ENCODE measurements at places on chromosomes 6 and 20. TPM values are rescaled to one million over a fixed set of nuclear protein-coding genes. Genes with fewer than 3 reads are reported as not detected.

- no peak for DNase-seq
- no peak overlapping the region for H3K4me3 ChIP-seq
- H3K4me1 ChIP-seq: no peaks in the 10 kb centered on the region
- no peaks in the 10 kb centered on the region for H3K36me3 ChIP-seq
These were observed 27.8 kb upstream of the MYCT1 start for GRCh38 chr6:152669895-152670294.

DNA sequence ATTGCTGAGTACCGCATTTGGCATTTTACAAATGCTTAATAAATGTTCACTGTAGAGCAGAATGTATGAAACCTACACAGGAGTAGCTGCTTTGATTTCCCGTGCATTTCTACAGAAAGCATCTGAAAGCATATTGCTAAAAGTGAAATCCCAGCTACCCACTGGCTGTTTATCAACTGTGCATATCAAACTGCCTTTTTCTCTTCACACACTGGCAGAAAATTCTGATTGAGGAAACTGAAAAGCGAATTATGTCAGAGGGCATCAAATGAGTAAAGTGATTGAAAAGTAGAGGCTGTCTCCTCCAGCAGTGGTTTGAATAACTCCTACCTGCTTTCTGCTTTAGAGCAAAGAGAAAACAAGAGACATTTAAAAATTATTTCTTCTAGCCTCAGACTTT, 28.0 kb downstream of the STX11 start:
- H3K4me3 ChIP-seq: no peak overlapping the region
- no peaks in the 10 kb centered on the region for H3K36me3 ChIP-seq
- H3K4me1 ChIP-seq: no peaks in the 10 kb centered on the region
- no peak for DNase-seq

DNA sequence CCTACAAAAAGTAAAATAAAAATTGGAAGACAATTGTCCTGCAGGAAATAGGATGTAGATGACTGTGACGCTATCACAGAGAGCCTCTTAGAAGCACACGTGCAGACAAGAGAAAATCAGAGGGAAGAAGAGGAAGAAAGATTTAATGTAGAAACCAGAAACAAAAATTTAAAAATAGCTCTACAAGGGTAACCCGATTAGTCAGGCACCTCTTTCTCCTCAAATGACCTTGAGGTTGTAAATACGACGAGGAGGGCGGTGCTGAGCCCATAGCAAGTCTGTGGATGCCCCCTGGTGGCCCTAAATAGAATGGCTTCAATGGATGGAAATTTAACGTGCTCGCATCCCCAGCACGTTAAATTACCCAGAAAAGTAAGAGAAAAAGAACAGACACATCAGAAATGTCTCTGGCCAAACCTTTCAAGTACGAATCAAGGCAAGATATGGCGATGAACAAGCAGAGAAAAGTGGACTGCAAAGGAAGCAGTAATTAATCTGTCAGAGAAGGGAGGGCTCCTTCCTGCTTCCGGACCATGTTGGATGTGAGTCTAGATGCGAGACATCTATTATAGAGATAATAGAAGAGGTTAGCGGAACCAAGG, 4.2 kb upstream of the PRPH2 start:
- peak overlapping the region; percentile 90 for H3K27ac ChIP-seq
- H3K4me3 ChIP-seq: peak overlapping the region; percentile 31
- peaks cover 31% of the 10 kb centered on the region for H3K4me1 ChIP-seq
- H3K36me3 ChIP-seq: peaks cover 17% of the 10 kb centered on the region

GRCh38 chr6:147135211-147135681, 69.0 kb upstream of the STXBP5 start:
- H3K4me3 ChIP-seq: no peak overlapping the region
- H3K4me1 ChIP-seq: no peaks in the 10 kb centered on the region

DNA sequence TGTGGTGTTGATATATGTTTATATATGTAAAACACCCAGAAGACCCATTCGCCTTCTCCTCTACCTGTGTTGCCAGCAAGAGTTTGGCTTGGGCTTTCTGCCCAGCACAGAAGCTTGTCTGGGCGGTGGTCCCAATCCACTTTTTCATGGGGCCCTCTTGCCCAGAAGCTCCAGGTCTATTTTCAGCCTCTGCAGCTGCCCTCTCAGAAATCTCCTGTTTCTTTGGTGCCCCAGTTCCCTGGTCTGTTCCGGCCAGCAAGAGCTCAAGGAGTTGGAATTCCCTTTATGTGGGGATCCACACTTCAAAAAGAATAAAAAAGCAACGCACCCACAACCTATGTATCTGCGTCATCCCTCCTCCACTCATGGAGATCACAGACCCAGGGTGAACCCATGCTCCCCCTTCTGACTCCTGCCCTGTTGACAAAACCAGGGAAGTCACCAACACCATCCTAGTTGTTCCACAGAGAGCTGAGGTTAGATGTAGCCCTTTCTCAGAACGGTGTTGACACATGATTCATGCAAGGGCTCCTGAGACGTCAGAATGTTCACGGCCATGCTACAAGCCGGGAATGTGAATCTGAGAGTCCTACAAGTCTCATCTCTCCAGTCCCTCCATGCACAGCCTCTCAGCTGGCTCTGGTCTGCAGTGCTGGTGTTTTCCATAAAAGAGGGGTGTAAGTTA, 156.8 kb upstream of the RIN2 start:
- H3K27ac ChIP-seq: no peak overlapping the region
- no peak for DNase-seq
- no peaks in the 10 kb centered on the region for H3K36me3 ChIP-seq
- H3K4me3 ChIP-seq: no peak overlapping the region

DNA sequence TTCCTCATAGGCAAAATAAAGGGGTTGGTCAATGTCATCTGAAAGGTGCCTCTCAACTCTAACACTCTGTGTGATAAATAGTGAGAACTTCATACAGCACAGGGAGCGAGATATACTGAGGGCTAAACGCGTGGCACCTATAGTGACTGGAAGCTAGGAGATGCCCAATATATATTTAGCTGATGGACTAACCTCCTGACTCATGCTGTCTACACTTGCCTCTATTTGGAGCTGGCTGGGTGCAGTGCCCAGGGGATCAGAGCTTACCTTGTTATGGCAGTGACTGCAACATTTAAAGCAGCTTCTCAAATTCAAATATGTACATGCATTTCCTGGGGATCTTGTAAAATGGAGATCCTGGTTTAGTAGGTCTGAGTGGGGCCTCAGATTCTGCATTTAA, 111.6 kb upstream of the PLN start:
- no peaks in the 10 kb centered on the region for H3K4me1 ChIP-seq
- no peaks in the 10 kb centered on the region for H3K27me3 ChIP-seq
- H3K36me3 ChIP-seq: no peaks in the 10 kb centered on the region
- H3K4me3 ChIP-seq: no peak overlapping the region
- no peak for DNase-seq
- H3K27ac ChIP-seq: no peak overlapping the region

DNA sequence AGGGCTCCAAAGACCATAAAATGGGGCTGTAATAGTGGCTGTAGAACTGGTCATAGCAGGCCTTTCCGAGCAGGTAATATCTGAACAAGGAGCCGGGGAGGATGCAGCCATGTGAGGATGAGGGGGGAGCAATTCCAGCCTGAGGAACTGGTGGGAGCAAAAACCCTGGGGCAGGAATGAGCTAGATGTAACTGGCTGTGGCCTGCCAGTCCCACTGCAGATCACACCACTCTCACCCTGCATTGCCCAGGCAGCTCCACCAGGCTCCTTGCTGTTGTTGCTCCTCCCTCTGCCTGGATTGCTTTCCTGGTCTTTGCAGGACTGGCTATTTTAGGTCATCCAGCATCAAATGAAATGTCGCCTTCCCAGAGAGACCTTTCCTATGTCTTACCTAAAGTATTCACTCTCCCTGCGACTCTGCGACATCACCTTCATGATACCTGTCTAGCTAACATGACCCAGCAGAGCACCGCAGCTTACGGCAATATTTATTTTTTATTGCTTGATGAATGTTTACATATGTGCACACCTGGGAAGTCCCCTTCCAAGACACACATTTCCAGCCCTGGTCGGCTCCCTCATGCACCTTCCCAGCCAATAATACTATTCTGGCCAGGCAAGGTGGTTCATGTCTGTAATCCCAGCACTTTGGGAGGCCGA, 2.4 kb upstream of the ZFP64 start:
- H3K36me3 ChIP-seq: no peaks in the 10 kb centered on the region
- H3K4me3 ChIP-seq: no peak overlapping the region
- no peak for DNase-seq
- no peak overlapping the region for H3K27ac ChIP-seq

DNA sequence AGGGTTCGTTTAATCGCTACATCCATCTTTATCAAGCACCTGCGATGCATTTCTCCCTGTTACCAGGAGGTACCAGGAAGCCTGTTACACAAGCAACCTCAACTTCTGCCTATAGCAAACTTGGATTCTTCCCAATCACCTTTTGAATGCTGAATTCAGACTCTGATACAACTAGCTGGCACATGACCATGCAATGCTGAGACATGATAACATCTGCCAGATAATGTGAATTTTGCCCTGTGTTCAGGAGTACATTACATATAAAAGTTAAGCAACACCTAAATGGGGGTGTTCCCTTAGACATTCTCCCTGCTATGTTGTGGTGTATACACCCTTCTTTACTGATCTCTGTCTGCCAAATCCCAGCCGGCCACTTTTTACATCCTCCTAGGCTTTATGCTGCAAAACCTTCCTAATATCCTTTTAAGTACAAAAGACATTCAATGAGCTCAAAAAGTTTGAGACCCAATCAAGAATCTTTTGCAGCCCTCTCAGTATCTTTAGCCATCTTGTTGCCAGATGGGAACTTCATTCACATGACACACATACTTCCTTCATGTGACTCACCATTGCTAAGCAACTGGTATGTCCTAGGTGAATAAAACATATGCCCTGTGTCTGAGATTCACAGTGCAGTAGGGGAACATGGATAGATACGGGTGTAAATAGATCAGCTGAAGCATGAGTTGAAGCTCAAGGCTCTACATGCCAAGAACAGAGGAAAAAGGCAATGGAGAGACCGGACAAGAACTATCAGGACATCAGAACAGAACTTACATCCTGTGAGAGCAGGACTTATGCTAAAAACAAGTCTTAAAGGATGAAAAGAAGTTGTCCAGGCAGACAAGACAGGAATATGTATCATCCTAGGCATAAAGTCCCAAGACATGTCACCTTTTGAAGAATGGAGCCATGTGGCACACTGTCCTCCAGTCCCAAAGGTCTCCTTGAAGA, 84.3 kb downstream of the ZHX3 start:
- H3K27ac ChIP-seq: peak overlapping the region; percentile 61
- H3K4me3 ChIP-seq: no peak overlapping the region
- H3K27me3 ChIP-seq: no peaks in the 10 kb centered on the region

GRCh38 chr20:62311150-62311549, 8.4 kb downstream of the ADRM1 start:
- DNase-seq: no peak
- H3K4me1 ChIP-seq: no peaks in the 10 kb centered on the region
- no peaks in the 10 kb centered on the region for H3K27me3 ChIP-seq
- peaks cover 97% of the 10 kb centered on the region for H3K36me3 ChIP-seq
- no peak overlapping the region for H3K4me3 ChIP-seq

DNA sequence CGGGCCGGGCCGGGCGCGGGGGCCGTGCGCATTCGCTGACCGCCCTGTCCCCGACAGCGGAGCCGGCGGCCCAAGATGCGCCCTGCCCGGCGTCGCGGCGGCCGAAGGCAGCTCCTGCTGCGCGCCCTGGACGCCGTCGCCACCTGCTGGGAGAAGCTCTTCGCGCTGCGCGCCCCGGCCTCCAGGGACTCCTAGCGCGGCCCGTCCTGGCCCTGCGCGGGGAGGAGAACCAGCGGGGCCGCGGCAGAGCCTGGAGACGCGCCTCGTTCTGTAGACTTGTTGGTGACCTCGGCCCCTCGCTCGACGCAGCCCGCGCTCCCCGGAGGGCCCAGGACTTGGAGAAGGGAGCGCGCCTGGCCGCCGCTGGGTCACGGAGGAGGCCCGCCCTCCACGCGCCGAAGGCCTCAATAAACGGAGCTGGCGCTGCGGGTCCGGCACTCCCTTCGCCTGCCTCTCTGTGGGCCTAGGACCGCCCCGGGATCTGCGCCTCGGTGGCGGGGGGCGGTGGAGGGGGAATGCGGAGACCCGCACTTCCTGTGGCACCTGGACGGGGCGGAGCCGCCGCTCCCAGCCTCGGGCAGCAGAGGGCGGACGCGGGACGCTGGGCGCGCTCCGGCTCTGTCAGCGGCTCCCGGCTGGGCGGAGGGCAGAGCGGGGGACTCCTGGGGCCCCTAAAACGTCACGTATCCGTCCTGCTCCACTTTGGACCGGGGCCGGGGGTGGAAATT, 2.7 kb downstream of the C20orf204 start:
- DNase-seq: peak; percentile 80
- peaks cover 44% of the 10 kb centered on the region for H3K27me3 ChIP-seq
- peak overlapping the region; percentile 42 for H3K4me3 ChIP-seq
- peaks cover 36% of the 10 kb centered on the region for H3K4me1 ChIP-seq
- H3K27ac ChIP-seq: peak overlapping the region; percentile 58
- H3K36me3 ChIP-seq: peaks cover 19% of the 10 kb centered on the region

GRCh38 chr20:62984666-62985443, 21.9 kb downstream of the BHLHE23 start:
- DNase-seq: no peak
- no peak overlapping the region for H3K4me3 ChIP-seq
- H3K4me1 ChIP-seq: no peaks in the 10 kb centered on the region
- no peaks in the 10 kb centered on the region for H3K36me3 ChIP-seq

DNA sequence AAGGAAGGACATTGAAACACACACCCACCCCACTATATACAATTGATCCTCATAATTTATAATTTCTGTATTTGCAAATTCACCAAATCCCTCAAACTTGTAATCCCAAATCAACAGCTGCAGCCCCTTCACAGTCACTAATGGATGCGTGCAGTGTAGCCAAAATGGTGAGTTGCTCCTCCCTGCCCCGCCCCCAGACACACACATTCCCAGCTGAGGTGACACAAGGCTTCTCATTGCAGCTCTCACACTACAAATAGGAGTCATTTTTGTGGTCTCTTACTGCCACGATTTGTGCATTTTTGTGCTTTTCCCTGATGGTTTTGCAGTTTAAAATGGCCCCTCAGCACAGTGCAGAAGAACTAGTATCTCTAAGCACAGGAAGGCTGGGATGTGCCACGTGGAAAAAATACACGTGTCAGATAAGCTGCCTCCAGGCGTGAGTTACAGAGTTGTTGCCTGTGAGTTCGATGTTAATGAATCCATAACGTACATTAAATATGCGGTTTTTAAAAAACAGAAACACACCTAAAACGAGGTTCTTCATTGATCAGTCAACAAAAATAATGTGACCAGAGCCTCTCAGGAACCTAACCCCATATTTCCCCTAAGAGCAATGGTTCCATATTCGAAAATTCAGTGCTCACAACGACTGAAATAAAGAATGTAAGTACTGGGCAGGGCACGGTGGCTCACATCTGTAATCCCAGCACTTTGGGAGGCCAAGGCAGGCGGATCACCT, 8.2 kb downstream of the ATP9A start:
- H3K27ac ChIP-seq: no peak overlapping the region
- no peaks in the 10 kb centered on the region for H3K27me3 ChIP-seq
- H3K4me3 ChIP-seq: no peak overlapping the region
- peaks cover 17% of the 10 kb centered on the region for H3K4me1 ChIP-seq
- DNase-seq: no peak
- H3K36me3 ChIP-seq: no peaks in the 10 kb centered on the region

GRCh38 chr20:10006447-10007090, 28.2 kb upstream of the ANKEF1 start:
- H3K36me3 ChIP-seq: no peaks in the 10 kb centered on the region
- H3K4me1 ChIP-seq: no peaks in the 10 kb centered on the region
- no peak overlapping the region for H3K27ac ChIP-seq
- no peak overlapping the region for H3K4me3 ChIP-seq
- DNase-seq: no peak

The MATN4 gene
- total RNA-seq: not detected

The ATP6V1G2 gene
- total RNA-seq: 5.0 TPM

The PRSS16 gene
- total RNA-seq: not detected

The PPIL6 gene
- 2.4 TPM for total RNA-seq

The CCN5 gene
- 5.0 TPM for total RNA-seq

Data from sigmoid colon (tissue), 7 donors.